T-cell (primary cell): ENCODE measurements at places on chromosomes 7 and 10.

- DNase-seq: no peak
Measured at GRCh38 chr7:5636914-5637313, 144.5 kb downstream of the RNF216 start.

DNA sequence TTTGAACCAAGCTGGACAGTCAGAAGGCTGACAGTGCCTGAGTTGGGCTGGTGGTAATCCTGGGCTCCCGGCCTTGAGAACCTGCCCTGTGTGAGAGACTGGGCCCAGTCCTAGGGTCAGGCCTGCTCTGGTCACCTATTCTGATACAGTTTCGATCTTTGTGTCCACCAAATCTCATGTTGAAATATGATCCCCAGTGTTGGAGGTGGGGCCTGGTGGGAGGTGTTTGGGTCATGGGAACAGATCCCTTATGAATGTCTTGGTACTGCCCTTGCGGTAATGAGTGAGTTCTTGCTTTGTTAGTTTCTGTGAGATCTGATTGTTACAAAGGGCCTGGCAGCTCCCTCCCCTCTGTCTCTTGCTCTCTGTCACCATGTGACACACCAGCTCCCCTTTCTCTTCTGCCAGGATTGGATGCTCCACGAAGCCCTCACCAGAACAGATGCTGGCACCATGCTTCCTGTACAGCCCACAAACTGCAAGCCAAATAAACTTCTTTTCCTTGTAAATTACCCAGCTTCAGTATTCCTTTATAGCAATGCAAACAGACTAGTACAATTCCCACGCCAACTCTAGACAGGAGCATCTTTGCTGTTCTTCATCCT is 111.8 kb upstream of the ZNF438 start:
- DNase-seq: no peak

GRCh38 chr7:30328381-30328780 is 44.0 kb downstream of the ZNRF2 start:
- no peak for DNase-seq

GRCh38 chr10:124597846-124598165 is 136.2 kb downstream of the LHPP start:
- DNase-seq: no peak

DNA sequence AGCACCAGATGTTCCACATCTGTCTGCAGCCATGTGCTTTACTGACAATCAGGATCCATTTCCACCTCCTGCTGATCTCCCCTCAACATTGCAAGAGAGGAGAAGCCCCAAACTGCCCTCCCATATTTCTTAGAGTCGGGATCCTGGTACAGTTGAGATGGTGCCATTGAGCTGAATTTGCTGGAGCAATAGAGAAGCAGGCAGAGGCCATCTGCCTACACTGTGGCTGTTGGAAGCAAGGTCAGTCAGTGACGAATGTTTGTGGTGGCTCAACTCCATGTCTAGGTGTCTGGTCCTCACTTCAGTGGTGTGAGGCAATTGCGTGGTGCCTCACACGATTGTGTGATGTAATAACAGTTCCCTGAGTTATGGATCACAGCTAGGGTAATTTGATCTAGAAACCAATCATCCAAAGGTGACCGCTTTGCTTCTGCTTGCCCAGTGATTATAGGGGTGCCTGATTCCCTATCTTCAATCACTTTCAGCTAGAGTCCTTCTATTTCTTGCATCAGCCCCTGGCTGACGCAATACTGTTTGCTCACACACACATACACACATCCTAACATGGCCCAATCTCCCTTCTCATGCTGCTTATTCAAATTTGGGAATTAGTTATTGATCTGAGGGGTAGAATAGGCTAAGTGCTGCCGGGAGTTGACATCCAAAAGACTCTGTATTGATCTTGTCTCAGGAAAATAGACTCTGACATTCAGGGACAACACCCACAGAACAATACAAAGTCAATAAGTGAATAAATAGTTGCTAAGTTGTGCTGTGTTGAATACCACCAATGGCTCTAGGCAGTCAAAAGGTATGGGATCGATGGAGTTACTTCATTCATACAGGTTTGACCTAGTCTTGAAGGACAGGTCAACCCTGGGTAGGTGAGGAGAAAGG is 46.1 kb upstream of the SLC35B4 start:
- DNase-seq: no peak

GRCh38 chr7:9204571-9204970 is 771.2 kb downstream of the NXPH1 start:
- no peak for DNase-seq

GRCh38 chr10:103506061-103506460 is 12.6 kb downstream of the NEURL1 start:
- no peak for DNase-seq

- no peak for DNase-seq
Measured at GRCh38 chr10:99765672-99766301, 16.7 kb upstream of the ABCC2 start.

- DNase-seq: no peak
Measured at GRCh38 chr10:96188916-96189315, 58.8 kb downstream of the ZNF518A start.

DNA sequence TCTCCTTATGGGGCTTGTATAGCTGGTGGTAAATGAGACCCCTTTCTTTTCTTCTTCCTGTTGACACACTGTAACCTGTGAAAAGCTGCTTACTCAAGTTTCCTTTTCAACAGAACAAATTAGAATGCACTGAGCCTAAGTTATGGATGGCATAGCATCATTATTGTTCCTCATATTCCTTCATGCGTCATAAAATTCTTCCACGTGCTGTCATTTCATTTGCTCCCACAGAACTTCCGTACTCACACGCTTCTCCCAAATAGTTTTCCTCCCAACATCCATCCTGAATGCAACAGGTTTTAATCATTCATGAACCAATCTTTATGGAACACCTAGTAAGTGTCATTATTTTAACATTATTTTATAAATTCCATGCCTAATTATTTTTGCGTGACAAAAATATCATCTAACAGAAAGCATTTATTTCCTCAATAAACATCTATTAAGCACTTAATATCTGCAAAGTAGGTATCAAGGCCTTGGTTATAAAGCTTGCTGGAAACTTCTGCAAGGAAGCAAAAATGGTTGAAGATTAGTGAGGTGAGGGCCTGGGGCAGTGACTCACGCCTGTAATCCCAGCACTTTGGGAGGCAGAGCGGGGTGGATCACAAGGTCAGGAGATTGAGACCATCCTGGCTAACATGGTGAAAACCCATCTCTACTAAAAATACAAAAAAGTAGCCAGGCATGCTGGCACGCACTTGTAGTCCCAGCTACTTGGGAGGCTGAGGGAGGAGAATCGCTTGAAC is 18.9 kb upstream of the SEPTIN7 start:
- no peak for DNase-seq

DNA sequence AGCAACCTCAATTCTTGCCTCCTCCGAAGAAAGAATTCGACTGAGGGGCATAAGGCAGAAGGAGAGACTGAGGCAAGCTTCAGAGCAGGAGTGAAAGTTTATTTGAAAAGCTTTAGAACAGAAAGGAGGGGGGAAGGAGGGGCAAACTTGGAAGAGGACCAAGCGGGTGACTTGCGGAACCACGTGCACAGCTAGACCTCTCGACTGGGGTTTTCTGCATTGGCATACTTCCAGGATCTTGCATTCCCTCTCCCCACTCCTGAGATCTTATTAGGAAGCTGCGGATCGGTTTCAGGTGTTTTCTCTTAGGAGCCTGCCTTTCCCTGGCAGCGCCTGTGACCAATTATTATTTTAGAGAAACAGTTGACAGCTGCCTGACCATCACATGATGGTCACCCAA is 20.3 kb upstream of the CPXM2 start:
- no peak for DNase-seq

GRCh38 chr10:77173615-77174461 is 463.8 kb downstream of the KCNMA1 start:
- DNase-seq: peak; percentile 42

- DNase-seq: no peak
Measured at GRCh38 chr7:130875-131780, 61.2 kb upstream of the FAM20C start.

GRCh38 chr7:82211333-82211732 is 232.2 kb downstream of the CACNA2D1 start:
- DNase-seq: no peak

GRCh38 chr7:128795129-128795528 is 3.4 kb downstream of the CCDC136 start:
- DNase-seq: no peak

DNA sequence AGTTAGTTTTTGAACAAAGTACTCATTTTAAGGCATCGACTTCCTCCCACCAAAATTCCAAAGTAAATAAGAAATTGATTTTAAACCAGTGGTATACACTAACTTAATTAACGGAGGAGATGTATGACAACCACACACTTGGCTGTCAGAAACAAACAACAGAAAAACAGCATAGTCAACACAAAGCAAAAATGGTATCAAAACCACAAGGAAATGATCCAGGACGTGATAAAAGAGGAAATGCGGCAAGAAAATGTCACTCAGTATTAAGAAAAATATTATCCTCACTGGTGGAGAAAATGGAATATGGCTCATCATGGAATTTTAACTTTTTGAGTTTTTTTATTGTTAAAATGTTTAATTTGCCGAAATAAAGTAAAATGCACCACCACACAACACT is 17.5 kb downstream of the KIAA1549 start:
- no peak for DNase-seq

- no peak for DNase-seq
Measured at GRCh38 chr10:69064762-69065328, 23.1 kb upstream of the SRGN start.

DNA sequence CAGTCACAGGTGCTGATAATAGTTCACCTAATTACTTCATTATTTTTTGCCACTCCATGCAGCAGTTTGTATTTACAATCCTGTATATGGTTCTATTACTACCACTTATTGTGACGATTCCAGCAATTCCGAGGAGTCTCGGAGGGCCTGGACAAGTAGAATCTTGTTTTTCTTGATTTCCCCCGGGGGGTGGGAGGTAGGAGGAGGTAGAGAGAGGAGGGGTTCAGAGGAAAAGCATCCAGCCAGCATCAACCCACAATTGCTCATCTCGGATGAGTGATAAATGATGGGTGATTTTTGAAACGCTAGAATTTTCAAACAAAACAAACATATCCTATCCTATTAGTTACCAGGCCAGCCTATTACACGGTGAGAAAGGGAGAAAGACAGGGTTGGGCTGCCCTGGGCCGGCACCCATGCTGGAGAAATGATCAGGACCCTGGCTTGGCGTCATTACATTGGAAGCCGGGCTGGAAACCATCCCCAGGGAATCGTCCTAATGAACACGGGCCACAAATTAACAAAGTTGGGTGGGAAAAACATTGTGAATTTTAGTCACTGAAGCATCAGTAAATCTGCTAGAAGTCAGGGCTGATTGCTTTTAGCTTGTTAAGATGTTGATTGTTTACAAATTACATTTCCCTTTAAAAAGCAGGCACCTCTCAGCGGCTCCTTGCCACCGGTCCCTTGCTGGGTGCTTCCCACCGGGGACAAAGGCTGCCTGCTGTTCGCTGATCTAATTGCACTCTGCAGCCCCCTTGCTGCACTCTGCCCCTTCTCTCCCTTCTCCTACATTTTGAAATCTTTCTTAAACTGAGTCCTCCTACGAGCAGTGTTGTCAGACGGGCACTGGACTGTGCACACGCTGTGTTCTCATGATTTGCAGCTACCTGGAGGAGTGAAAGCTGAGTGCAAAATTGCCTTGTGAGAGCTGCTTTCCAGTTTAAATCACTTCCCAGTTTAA is 95.5 kb downstream of the FAM204A start:
- DNase-seq: no peak

- no peak for DNase-seq
Measured at GRCh38 chr7:52410032-52410431, 625.4 kb upstream of the POM121L12 start.

- no peak for DNase-seq
Measured at GRCh38 chr7:1755783-1756625, 85.9 kb downstream of the ELFN1 start.

GRCh38 chr10:32377458-32378259 is 30.7 kb upstream of the EPC1 start:
- DNase-seq: no peak

DNA sequence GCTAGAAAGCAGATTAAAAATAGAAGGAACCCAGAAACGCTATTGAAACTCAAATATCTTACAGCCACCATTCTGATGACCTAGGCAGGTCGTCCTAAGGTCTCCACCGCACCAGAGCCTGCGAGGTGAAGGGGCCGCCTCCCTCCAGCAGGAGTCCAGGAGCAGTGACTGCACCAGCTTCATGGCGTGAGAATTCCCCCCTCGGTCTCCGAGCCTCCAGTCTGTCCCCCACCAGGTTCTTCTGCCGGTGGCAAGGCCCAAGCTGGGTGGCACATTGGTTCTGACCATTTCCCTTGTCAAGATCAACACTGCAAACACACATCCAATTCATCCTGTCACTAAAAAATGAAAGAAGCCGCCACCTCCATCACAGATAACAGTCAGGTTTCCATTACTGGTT is 98.7 kb downstream of the DIP2C start:
- no peak for DNase-seq

GRCh38 chr10:930625-931325 is 730 bp downstream of the LARP4B start:
- no peak for DNase-seq

DNA sequence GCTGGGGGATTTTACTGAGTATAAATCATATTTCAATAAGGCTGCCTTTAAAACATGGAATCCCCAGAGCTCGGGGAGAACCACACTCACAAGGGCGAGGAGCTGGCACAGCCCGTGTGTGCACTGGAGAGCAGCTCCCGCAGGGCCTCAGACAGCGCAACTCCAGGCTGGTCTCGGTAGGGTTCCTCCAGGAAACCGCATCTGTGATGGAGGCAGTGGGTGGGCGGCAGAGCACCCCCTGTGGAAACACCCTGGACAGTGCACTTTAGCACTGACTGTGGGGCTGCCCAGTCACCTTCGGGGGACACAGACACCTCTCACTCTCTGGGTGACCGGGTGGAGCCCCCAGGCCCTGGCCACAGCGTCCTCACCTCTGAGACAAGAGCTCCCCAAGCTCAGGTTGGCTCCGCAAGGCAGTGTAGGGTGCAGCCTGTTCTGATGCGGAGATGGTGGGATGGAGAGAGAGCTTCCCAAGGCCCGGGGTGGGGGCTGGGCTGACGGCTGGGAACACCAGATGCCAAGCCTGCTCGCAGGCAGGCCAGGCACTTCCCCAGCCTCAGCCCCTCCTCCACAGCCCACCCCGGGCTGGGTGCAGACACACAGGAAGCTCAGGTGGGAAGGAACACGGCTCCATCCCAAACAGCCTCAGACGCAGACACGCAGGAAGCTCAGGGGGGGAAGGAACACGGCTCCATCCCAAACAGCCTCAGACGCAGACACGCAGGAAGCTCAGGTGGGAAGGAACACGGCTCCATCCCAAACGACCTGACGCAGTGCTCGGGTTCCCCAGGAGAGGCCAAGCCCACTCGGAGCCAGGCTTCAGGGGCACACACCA is 224.4 kb downstream of the MAD1L1 start:
- no peak for DNase-seq

GRCh38 chr10:114380060-114380459 is 24.2 kb downstream of the AFAP1L2 start:
- DNase-seq: no peak
